Esophagus mucosa (tissue), 1 donor: ENCODE measurements at places on chromosomes 4 and X. TPM values are rescaled to one million over a fixed set of nuclear protein-coding genes. Genes with fewer than 3 reads are reported as not detected.

GRCh38 chrX:75784680-75785491 is at the start of gene MAGEE2:
TSS of gene MAGEE2 (minus strand) at chrX:75785254. CDS start at chrX:75785051, 203 bp downstream.
- no peak for ATAC-seq

DNA sequence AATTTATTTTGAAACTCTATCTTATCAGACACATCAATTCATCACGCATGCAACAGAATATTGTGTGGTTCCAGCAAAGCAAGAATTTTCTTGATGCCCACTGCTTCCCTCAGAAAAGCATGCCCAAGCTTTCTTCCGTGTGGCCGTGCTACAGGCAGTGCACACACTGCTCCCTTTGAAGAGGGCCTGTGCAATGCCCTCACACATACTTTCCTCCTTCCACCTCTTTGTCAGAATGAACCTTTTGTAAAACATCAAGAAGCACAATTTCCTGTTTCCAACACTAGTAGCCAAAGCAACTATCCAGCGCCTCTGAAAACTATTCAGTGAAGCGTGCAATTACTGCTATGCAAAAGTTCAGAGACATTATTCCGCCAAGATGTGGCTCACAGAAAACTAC is 201.7 kb downstream of the NLGN4X start:
- no peak for ATAC-seq

DNA sequence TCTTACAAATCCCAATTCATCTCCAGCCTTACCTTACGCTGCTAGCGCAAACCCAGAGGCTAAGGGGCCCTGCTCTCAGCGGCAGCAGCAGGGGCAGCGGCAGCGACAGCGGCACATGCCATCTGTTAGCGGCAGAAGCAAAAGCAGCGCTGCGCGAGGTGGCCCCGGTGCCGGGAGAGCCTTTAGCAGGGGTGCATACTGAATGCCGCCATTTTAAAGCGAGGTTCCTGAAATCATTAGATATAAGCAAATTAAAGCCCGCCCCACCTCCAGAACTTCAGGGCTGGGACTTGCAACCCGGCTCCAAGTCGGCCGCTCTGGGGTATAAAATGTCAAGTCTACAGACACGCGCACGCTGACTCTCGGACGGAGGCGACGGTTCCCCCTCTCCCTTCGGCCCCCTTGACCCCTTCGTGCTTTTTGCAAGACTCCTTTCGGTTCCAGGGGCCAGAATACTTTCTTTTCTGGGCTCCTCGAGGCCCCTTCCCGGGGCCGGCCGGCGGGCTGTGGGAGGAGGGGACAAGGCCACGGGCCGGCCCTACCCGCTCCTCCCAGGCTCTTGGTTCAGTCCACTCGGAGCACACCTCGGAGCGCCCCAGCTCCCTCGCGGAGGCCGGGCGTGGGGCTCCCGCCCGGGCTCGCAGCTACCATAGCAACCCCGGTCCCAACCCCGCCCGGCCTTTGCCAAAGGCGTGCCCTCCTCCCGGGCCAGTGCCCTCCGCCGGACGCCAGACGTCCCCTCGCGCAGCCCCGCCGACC is at the start of gene MBNL3:
TSS of gene MBNL3 (minus strand) at position 220 of the 759 bp plus-strand sequence. CDS start 49,427 bp downstream, outside the sequence.
- ATAC-seq, result peak; percentile 97

GRCh38 chr4:94641702-94642560 is 115.8 kb upstream of the BMPR1B start:
- no peak for ATAC-seq

DNA sequence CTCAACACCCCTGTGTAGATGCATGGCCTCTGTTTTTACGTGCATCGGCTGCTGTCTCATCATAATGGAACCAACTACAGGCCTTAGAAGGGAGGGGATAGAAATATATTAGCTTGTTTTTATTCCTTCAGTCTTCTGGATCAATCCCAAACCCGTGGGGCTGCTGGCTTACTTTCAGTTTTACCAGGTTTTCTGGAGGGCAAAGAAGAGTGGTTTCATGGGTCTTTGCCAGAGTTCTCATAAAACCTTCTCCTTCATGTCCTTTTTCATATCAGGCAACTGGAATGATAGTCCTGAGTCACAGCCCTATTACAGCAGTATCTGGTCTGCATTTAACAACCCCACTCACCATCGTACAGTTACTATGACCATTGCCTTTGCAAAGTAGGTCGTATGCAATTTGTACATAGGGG is 34.6 kb downstream of the PPP2R2C start:
- no peak for ATAC-seq

- no peak for ATAC-seq
Observed at GRCh38 chr4:151865312-151865711, 104.5 kb upstream of the GATB start.

GRCh38 chrX:150326541-150327247 is 36.4 kb upstream of the MAMLD1 start:
- no peak for ATAC-seq

DNA sequence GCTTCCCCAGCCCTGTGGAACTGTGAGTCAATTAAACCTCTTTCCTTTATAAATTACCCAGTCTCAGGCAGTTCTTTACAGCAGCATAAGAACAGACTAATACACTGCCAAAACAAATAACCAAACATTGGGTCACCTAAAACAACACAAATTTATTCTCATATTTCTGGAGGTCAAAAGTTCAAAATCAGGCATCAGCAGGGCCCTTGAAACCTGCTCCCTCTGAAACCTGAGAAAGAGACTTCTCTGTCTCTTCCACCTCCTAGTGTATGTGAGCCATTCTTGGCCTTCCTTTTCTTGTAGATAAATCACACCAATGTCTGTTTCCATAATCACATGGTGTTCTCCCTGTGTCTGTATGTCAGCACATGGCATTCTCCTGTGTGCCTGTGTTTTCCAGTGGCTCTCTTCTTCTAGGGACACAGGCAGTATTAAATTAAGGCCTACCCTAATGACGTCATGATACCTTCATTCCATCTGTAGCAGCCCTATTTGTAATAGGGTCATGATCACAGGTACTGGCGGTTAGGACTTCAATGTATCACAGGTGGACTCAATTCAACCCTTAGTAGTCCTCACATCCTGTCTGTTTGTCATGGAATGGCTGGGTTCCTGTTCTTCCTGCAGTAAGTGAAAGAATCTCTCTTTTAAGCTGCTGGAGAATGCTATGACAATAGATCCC is 147.3 kb upstream of the CLNK start:
- peak; percentile 51 for ATAC-seq

GRCh38 chr4:145823743-145824142 is 114.9 kb downstream of the ZNF827 start:
- no peak for ATAC-seq

GRCh38 chr4:85028910-85029309 is 62.4 kb upstream of the WDFY3 start:
- ATAC-seq, result no peak

DNA sequence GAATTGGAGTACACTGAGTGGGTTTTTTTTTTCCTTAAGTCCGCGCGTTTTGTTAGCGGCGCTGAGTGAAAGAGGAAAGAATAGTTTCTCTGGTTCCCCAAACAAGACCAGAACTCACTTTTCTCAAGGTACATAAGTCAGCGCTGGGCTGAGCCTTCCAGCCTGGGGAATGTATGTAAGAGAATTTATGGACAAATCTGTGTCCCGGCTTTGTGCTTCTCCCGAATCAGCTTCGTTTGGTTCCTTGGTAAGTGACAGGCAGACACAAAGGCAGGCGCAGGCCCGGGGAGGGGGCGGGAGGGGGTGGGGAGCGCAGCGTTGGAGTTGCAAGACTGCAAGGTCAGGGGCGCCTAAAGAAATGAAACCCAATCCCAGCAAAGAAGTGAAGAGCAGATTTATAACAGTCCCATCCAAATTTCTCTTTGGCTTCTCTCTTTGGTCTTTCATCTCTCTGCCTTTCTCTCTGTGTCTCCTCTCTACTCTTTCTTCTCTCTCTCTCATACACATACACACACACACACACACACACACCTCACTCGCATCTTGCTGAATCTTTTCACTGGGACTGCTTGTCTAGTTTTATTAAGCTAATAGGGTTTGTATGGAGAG is 981 bp downstream of the TET2 start:
- no peak for ATAC-seq

- no peak for ATAC-seq
Observed at GRCh38 chr4:121653214-121653613, 43.6 kb downstream of the ANXA5 start.

DNA sequence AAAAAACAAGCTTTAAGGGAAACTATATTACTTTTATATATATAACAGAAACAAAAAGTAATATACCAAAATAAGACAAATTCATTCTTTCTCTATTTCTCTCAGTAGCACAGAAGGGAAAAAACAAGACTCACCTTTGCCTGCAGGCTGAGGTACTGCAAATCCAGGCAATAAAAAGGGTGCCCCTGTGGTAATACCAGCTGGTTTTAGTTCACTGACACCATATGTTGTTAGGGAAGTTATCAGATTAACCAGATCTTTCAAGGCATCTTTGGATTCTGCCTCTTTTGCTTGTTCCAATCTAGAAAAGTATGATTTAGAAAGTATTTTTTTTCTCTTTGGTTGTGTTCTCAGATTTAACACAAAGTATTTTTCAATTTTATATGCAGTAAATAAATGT is 139.8 kb downstream of the WDFY3 start:
- ATAC-seq, result no peak

GRCh38 chr4:161714931-161715330 is 448.9 kb downstream of the FSTL5 start:
- ATAC-seq, result no peak

GRCh38 chrX:1496076-1496475 is 40.9 kb downstream of the P2RY8 start:
- no peak for ATAC-seq

DNA sequence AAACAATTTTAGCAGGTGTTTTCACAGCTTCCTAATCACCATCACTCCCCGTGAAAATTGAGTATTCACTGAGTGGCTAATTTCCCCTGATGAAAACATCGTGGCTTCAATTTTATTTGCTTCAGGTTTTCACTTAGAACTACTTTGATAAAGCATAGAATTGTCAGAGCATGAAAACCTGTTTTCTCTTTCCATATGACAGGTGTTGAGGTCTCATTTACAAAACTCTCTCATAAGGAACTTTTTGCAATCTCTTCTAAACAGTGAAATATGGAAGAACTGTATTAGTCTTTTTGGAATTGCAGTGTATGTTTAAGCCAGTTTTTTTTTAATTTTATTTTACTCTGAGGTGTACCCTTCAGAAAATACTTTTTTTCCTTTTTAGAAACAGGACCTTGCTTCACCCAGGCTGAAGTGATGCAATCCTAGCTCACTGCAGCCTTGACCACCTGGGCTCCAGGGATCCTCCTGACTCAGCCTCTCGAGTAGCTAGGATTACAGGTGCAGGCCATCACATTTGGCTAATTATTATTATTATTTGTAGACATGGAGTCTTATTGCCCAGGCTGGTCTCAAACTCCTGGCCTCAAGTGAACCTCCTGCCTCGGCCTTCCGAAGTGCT is 111.2 kb upstream of the RAPGEF2 start:
- ATAC-seq, result no peak

DNA sequence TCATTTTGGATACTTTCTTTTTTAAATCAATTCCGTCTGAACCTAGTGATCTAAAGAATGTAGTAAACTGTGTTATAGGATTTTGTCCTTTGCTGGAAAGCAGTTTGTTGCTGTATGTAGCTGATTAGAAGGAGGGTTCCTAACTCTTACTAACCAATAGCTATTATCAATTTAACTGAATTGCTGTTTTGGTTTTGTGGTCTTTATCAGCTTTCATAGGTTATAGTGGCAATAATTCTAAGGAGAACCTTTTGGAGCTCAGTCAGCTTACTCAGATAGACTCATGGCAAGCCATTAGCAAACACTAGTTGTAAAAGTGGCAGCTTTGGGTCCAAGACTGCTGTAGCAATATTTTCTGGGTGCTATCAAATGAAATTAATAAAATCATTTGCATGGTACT is 29.6 kb downstream of the SH3BGRL start:
- no peak for ATAC-seq

DNA sequence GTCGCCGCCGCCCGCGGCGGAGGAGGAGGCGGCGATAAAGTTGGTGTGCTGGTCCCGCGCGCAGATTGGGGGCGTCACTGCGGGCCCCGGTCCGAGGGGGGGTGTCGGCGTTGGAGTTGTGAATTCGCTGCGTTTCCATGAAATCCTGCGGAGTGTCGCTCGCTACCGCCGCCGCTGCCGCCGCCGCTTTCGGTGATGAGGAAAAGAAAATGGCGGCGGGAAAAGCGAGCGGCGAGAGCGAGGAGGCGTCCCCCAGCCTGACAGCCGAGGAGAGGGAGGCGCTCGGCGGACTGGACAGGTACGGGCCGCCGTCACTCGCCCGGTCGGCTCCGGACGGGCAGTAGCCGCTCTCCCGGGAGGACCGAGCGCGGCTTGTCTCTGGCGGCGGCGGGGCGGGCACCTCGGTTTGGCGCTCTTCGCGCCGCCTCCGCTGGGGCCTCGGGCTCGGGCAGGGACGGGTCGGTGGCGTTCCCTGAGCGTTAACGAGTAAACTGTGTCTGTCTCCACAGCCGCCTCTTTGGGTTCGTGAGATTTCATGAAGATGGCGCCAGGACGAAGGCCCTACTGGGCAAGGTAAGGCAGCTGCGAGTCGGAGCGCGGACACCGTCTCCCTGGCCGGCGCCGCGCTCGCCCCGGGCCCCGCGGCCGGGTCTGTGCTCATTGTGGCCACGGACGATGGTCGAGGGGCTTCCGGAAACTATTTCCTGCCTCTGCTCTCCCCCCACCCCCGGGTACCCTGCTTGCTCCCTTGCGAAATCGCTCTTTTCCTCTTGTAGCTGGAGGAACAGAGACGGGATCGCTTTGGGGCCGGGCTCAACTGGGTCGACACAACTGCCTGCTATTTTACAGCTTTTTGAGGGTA is 658 bp downstream of the KDM6A start:
- peak; percentile 46 for ATAC-seq

- ATAC-seq, result no peak
Observed at GRCh38 chr4:88706574-88706973, 8.9 kb upstream of the NAP1L5 start.

DNA sequence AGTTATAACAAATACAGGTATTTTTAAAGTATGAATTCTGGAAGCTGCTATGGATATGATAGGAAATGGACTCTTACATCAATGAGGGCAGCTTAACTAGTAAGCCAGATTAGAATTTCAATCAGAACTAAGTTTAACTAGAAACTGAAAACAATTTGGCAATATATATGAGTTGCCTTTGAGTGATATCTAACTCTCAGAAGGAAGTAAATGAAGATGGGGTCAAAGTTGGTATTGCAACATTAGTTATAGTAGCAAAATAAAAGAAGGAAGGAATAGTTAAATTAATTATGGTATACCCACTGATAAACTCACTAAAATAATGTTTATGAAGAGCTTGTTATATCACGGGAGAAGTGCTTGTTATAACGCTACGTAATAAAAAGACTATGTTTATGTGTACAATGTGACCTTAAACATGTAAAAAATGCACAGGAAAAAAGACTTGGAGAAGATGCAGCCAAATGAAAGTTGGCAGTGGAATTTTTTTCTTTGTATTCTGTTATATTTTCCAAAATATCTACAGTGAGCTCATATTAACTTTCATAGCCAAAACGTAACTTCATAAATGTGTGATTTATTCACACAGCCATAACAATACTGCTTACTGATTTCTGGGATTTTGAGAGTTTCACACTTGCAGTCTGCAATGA is 34.5 kb downstream of the PHKA2 start:
- ATAC-seq, result no peak

GRCh38 chr4:59597536-59598329 is 1602.4 kb upstream of the ADGRL3 start:
- ATAC-seq, result no peak

GRCh38 chrX:40064055-40064597 is 33.6 kb downstream of the BCOR start:
- ATAC-seq, result no peak

The PRR32 gene
- not detected for total RNA-seq

The DUSP21 gene
- not detected for total RNA-seq

The NALF2 gene
- 0.60 TPM for total RNA-seq

The MAP7D2 gene
- 0.56 TPM for total RNA-seq

The MEPE gene
- total RNA-seq, result not detected

The MED28 gene
- 34.4 TPM for total RNA-seq

The LANCL3 gene
- 2.6 TPM for total RNA-seq

The CLNK gene
- total RNA-seq, result 0.08 TPM

The PFKFB1 gene
- total RNA-seq, result 0.36 TPM

The POLN gene
- 1.1 TPM for total RNA-seq

The RNF212 gene
- 1.4 TPM for total RNA-seq
